ENCODE measurements at places on chromosomes 2 and 18. TPM values are rescaled to one million over a fixed set of nuclear protein-coding genes. Genes with fewer than 3 reads are reported as not detected.

DNA sequence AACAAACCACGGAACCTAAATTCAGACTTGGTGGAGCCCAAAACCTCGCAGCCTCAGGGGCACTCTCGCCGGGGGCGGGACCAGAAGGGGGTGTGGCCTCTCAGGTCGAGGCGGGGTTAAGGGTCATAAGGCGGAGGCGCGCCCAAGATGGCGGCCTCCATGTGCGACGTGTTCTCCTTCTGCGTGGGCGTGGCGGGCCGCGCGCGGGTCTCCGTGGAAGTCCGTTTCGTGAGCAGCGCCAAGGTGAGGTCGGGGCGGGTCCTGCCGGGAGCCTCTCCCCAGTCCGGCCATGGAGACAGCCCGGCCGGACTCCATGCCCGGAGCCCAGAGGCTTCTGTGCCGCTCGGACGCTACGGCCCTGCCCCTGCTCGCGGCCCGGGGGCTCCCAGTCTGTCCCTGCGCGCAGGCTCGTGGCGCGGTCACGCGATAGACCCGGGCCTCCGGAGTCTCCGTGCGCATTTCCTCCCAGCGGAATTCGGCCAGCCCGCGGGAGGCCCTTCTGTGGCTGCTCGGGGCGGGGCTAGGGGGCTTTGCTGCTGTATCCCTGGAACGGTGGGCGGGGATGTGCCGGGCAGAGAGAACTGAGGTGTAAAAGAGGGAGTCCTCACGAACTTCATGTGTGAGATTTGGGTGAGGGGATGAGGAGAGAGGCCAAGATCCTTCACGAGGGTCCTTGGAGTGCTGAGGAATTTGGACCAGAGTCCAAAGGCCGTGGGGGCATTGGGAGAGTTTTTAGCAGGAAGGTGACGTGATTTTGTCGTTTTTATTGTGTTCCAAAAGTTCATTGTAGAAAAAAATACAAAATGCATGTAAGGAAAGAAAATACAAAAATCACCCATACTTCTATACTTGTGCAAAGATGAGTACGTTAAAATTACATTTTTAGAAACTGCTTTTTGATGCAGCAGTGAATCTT is at the start of gene SMYD5:
TSS of gene SMYD5 (plus strand) at position 126 of the 916 bp plus-strand sequence. CDS start at position 148, 22 bp downstream.
- DNase-seq, result peak; percentile 94

DNA sequence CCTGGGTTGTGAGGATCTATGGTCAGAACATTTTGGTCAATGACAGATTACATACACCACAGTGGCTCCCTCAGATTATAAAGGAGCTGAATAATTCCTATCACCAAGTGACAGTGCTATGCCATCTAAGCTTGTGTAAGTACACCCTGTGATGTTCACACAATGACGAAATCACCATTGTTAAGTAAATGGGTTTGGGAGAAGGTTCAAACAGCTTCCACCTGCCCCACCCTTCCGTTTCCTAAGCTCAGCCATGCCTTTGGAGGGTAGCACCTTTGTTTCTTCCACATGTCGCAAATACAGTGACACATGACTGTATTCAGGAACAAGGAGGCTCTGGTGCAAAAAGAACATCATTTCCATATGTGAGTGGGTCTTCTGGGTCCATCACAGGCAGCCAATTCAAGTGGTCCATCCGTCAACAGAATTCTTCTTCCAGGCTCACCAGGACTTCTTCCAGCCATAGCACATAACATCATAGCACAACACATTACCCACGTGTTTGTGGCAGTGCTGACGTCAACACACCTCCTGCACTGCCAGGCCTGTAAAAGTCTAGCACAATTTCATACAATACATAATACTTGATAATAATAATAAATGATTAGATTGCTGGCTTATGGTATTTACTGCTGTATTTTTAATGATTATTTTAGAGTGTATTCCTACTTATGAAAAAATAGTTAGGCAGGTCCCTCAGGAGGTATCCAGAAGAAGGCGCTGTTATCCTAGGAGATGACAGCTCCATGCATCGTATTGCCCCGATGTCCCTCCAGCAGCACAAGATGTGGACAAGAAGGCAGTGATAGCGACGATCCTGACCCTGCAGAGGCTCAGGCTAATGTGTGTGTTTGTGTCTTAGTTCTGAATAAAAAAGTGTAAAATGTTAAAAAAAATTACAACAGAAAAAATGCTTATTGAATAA is 264.8 kb downstream of the ANAPC1 start:
- no peak for DNase-seq

DNA sequence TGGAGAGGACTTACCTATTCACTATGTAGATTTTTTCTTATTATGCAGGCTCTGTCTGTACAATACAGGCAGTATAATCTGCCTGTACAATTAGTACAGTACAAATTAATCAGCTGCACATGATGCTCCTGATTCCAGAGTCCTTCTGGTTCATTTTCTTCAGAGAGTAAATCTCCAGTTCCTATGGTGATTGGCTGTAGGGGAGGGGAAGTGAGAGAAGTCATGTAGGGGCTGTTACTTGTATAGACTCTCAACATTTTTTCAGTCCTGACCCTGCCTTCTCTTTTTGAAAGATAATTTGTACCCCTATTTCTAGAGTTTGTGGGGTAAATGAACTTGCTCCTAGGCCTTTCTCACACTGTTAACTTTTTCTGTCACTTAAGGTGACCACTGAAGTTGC is 54.5 kb downstream of the PTPN4 start:
- DNase-seq, result no peak

- DNase-seq, result no peak
These were observed 11.0 kb downstream of the EN1 start for GRCh38 chr2:118836411-118836930.

DNA sequence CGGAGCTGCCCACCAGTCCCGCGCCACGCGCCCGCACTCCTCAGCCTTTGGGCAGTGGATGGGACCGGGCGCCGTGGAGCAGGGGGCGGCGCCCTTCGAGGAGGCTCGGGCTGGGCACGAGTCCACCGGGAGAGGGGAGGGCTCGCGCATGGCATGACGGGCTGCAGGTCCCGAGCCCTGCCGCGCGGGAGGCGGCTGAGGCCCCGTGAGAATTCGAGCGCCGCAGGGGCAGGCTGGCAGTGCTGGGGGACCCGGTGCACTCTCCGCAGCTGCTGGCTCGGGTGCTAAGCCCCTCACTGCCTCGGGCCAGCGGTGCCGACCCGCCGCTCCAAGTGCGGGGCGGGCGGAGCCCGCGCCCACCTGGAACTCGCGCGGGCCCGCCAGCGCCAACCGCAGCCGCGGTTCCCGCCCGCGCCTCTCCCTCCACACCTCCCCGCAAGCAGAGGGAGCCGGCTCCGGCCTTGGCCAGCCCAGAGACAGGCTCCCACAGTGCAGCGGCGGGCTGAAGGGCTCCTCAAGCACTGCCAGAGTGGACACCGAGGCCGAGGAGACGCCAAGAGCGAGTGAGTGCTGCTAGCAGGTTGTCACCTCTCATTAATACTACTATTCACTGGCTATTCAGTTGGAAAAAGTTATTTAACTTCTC is 3.6 kb upstream of the TTC21B start:
- DNase-seq, result no peak

GRCh38 chr2:38876407-38876806 is 631 bp downstream of the MORN2 start:
- no peak for DNase-seq

DNA sequence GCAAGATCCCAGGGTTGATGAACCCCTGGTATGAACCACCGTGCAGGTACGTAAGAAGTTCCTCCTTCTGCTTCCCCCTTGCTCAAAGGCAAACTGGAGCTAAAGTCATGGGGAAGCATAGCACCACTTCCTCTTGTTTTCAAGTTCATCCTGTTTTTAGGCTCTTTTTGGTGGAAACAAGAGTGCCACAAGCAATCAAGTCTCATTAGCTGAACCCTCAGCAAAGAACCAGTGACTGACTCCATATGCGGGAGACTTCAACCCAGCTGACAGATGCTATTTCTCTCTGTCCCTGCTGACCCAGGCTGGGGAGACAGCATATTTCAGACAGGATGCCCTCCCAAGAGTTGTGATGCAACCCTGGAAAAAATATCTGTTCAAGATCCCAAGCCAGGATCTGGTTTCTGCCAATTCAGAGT is 47.7 kb downstream of the BCL2 start:
- no peak for DNase-seq

DNA sequence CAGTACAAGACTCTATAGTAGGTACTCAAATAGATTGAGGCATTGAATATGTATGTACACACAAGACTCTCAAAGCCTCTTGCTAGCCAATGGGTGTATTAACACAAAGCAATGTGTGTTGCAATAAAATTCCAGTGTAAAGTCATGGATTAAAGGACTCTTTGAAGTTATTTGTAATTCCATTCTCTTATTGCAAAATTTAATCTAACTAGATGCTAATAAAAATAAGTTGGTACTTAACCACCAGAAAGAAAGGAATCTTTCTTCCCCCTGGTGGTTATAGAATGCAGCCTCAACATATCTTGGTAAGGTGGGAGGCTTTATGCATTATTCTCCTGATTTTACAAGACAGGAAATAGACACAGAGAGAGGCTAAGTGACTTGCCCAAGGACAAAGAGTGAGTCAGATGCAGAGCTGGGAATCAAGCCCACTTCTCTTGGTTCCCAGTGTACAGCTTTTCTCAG is 18.0 kb downstream of the LRP1B start:
- no peak for DNase-seq

- DNase-seq, result peak; percentile 59
These were observed 74.7 kb downstream of the HNRNPLL start for GRCh38 chr2:38528008-38528442.

DNA sequence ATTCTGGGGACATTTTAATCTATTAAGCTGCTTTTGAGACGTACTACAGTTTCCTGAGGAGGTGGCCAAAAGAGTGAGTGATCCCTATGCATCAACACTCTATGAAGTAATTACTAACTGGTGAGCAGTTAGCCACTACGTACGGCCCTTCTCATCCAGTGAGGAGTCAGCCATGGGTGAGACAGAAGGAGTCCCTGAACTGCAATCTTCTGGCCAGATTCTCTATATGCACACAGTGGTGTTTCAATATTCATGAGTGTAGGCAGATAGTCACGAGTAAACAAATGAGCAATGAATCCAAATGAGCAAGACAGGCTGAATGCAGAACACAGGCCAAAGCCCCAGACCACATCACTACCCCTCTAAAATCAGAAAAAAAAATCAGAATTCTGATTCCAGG is 29.8 kb upstream of the TMEM214 start:
- no peak for DNase-seq

GRCh38 chr2:112187805-112188596 is 49.8 kb downstream of the FBLN7 start:
- DNase-seq, result peak; percentile 92

DNA sequence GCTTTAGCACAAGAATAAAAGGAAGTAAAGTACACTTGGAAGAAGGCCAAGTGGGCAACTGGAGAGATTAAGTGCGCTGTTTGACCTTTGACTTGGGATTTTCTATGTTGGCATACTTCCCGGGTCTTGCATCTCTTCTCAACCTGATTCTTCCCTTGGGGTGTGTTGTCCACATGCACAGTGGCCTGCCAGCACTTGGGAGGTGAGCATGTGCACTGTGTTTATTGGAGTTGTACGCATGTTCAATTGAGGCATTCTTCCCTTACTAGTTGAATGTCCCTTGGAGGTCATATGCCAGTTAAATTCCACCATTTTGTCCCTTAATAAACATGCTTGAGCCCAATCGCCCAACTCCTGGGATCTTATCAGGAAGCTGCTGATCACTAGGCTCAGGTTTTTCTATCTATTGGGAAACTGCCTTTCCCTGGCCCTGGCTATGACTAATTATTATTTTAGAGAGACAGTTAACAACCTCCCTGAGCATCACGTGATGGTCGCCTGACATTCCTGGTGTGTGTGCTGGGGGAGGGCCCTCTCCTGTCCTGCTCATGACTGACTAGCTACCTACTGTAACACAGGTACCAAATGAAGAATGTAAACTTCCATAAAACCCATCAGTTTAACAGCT is 62.5 kb upstream of the RAPGEF4 start:
- DNase-seq, result no peak

GRCh38 chr2:216603010-216603883 is 30.0 kb upstream of the IGFBP2 start:
- no peak for DNase-seq

GRCh38 chr2:80610108-80610507 is 305.6 kb upstream of the LRRTM1 start:
- DNase-seq, result no peak

DNA sequence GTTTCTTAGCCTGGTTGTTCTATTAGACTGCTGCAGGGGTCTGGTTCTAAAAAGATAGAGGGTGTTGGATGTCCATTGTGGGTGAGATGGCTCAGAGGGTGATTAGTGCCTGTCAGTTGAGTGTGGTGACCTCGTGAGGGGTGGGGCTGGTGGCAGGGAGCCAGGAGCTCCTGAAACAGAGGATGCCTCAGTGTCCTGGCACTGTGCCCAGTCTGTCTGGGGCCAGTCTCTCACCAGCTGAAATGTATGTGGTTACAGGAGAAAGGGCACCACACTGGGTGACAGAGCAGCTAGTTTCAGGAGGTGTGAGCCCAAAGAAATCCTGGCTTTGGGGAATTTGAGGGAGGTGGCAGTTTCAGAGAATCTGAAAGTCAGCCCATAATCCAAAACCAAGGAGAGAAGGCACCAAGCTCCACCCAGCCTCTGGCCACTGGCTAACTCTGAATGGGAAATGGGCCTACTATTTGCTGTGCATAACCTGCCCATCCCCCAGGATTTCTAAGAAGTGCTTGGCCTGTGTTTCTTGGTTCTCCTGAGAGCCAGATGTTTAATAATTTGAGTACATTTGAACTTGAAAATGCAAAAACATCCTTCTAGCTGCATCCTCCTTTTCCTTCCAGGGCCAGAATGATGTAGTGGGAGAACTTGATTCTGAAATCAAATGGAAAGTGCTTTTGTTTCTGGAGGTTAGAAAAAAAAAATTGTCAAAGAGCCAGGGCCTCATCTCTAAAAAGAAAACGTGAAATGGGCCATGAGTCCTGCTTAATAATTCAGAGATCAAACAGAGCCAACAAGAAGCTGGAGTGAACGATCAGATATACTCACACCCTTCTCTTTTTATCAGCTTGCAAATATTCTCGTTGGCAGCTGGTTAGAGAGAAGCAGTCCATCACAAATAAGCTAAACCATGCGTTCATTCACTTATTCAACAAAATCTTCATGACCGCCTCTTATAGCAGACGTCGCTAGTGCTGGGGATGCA is 92.3 kb downstream of the B3GNT2 start:
- peak; percentile 53 for DNase-seq

DNA sequence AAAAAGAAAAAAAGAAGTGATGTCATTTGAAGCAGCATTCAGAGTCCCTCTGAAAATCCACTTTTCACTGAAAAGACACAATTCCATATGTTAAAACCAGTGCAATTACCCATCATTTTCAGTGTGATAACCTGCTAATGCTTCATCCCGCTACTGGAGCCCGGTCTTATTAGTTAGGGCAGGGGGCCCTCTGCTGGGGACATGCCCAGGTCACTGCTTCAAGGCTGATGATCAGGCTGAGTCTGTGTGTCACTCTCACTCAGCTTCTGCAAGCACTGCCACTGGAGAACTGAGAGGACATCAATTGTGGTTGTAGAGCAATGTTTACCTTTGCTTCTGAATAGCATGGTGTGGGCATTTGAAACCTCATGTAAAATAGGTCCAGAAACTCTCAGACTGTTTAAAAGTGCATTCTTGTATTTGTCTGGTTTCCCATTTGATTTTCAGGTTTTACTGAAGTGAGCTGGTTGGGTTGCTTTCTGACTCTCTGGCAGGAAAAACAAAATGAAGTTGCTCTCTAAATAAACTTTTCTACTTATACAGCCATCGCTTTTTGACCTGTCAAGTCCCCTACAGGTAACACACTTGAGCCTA is 49.2 kb upstream of the NXPH2 start:
- DNase-seq, result peak; percentile 55

CNGA3 gene
- not detected for total RNA-seq

CIDEA gene
- total RNA-seq, result not detected

MYCN gene
- total RNA-seq, result 0.19 TPM

TUBA3E gene
- not detected for total RNA-seq

RASGRP3 gene
- total RNA-seq, result 1.9 TPM

COBLL1 gene
- not detected for total RNA-seq

SERPINB3 gene
- not detected for total RNA-seq

COL3A1 gene
- not detected for total RNA-seq

ZNF521 gene
- total RNA-seq, result not detected

SLC38A11 gene
- not detected for total RNA-seq

TUBB6 gene
- 2.6 TPM for total RNA-seq
